Stimulated activated CD8-positive, alpha-beta memory T cell treated with anti-CD3 and anti-CD28 coated beads, Interleukin-7, amount 100 ng/mL, for 48 hours (primary cell): ENCODE measurements at places on chromosomes 6 and 20.

DNA sequence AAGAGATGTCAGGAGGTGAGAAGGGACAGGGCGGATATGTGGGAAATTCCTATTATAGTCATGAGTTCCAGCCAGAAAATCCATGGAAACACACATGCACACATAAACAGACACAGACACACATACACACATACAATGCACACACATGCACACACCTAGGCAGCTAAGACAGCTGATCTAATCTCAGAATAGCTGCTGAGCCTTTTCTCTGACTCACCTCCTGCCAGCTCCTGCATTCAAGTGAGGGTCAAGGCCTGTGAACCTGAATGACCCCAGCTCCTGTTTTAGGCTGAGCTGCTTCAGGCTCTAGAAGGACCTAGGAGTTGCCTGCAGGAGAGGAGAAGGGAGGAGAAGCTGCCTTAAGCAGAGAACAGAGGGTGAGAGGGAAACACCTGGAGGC is 21.6 kb upstream of the RAET1L start:
- DNase-seq: no peak

- DNase-seq: no peak
Measured at GRCh38 chr6:37727996-37728395, 30.3 kb upstream of the MDGA1 start.

GRCh38 chr6:130307752-130308361 is 58.0 kb upstream of the TMEM200A start:
- DNase-seq: no peak

DNA sequence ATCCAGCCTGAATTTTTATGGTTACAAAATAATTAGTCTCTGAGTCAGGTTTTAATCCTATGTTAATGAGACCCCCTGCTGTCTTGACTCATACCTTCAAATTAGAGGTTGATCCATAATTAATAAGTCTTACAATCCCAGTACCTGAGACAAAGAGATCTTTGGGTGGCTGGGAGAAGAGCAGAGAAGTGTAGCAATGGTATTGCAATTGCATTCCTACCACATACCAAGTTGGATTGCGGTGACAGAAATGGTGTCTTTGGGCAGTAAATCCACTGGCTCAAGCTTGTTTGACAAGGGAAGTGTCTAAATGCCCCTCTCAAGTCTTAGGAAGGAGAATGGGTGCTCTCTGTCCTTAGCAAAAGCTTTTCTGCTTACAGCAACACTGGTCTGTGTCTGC is 150.4 kb downstream of the BTBD3 start:
- no peak for DNase-seq

DNA sequence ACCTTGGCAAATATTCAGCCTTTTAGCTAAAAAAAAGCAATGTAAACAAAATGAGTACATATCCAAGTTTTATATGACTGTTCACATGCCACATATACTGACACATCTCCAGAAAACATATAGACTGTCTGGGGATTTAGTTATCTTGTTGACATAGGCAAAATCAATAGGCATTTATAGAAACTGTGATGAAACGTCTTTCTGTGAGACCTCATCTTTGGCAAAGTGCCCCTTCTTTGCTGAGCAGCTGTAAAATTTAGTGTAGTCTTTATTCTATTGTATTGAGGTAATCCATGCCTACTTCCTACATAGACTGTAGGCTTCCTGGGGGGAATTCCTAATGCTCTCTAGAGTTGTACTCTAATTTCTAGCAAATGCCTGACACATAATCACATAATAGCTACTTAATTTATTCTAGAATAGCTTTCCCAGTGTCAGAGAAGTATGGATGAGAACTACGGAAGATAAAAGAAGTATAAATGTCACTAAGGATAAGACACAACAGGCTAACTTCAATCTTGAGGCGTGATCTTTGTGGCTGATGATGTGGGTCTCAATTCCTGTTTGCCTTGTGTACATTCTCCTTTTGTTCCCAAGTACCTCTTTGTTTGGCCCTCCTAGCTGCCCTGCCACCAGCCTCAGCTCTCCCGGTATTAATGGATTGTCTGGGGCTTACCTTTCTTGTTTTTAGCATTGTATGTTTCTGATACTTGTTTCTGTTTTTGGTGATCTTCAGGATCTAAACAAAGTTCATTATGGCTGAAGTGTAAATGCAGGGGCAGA is 30.6 kb downstream of the PTCHD4 start:
- DNase-seq: no peak

- no peak for DNase-seq
Measured at GRCh38 chr6:161561908-161562307, 288.0 kb upstream of the AGPAT4 start.

GRCh38 chr6:15953152-15953880 is 175.6 kb upstream of the MYLIP start:
- no peak for DNase-seq

DNA sequence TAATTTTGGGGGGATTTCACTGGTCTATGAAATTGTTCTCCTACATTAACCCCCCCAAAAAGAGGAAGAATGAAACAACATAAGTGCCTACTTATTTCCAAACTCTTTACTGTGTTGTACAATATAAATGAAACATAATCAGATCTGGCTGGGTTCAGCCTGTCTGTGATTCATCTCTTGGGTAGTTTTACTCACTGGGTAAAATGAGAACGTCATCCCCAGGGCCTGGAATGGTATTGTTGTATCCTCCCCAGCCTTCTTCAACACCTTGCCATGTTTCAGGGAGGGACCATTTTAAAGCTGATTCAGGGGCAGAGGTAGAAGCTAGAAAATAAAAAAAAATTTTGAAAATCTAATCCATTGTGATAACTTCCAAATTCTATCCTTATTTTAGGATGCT is 256.7 kb downstream of the PKHD1 start:
- DNase-seq: no peak

GRCh38 chr6:73394577-73395354 is at the start of gene DDX43:
TSS of gene DDX43 (plus strand) at chr6:73394828. CDS start at chr6:73394906, 78 bp downstream.
- DNase-seq: peak; percentile 28
